ENCODE measurements at places on chromosomes 2 and 18. TPM values are rescaled to one million over a fixed set of nuclear protein-coding genes. Genes with fewer than 3 reads are reported as not detected.

Gene ABCG8
- not detected for total RNA-seq

Gene SMARCAL1
- 18.2 TPM for total RNA-seq

DNA sequence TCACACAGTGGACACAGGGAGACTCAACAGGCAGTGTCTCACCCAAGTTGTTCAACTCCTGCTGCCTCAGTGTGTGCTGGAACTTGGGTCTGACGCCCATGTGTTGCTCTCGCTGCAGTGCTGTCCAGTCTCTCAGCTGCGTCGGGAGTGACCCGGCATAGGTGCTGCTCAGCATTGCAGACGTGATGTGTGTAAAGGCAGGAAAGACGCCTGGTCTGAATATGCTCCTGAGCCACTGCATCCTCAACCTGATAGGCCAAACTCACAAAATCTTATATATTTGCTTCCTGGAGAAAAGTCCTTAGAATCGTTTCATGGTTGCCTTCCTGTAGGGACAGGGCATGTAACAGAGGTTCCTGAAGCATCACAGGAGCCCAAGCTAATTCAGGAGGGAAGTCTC lies 152.9 kb downstream of the INSIG2 start:
- DNase-seq = no peak

- no peak for DNase-seq
These were observed 149.9 kb downstream of the RBM43 start for GRCh38 chr2:151111599-151112278.

GRCh38 chr2:237833546-237833945 lies 25.9 kb upstream of the RAMP1 start:
- no peak for DNase-seq

GRCh38 chr2:204545861-204546735 lies 823 bp downstream of the PARD3B start:
- no peak for DNase-seq
